ENCODE measurements at places on chromosomes 4 and X.

- DNase-seq = peak; percentile 45
These were observed 8.1 kb upstream of the STS start for GRCh38 chrX:7139202-7140081.

DNA sequence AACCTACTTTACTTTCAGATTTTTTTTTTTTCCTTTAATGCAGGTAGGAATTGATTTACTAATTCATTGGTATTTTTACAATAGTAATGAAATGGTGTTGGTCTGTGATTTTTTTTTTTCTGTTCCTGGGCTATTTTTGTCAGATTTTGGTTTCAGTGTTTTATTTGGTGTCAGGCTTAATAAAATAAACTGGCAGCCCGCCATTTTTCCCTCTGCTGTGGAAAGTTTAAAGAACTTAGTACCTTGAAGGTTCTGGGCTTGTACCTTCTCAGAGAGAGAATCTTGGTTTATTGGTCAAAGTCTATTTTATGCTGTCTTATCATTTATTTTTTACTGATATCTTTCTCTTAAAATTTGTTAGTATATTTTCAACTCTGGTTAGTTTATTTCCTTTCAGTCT, 64.0 kb upstream of the RHOH start:
- no peak for DNase-seq

DNA sequence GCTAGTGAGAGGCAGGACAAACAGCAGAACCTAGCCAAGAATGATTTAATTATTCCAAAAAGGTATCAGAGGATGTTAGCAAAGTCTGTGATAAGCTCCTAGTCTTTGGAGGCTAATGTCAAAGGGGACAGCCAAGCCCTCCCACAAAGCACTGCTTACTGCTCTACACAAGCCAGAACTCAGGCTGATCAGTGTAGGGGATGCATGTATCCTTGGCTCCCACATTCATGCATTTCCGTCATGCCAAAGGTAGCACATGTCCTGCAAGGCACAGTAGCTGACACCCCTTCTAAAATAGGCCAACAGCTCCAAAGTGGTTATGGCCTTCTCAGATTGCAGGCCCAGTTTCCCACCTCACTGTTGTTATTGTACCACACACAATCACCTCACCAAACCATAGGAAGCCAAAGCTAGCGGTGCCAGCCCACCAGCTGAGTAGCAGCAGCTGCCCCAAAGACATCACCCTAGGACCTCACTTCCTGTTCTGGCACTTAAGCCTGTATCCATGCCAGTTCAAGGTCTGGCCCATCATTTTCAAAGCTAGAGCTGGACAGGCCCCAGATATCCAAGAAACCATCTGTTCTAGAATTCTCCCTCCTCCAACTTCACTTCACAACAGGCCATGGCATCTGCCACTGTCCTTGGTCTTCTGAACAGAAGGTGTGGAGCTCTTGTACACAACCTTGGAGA, 40.9 kb downstream of the TSPAN5 start:
- DNase-seq = no peak

- no peak for DNase-seq
These were observed 425.8 kb upstream of the PABPC4L start for GRCh38 chr4:134627366-134627765.

DNA sequence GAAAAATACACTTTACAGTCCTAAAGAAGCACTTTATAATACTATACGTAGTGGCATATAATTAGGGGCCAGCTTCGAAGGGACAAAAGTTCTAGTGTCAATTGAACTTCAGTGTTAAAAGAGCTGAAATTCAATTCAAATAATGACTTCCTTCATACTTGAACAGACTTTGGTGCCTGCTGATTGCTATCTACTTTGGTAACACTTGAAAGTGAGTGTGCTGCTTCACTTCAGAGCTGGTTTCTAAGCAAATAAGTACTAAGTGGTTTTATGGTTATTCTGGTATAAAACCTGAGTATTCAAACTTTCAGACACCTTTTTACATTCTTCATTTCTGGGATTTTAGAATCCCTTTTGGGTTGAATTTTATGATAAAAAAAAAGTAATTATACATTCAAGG, 107.0 kb downstream of the SLC4A4 start:
- no peak for DNase-seq

DNA sequence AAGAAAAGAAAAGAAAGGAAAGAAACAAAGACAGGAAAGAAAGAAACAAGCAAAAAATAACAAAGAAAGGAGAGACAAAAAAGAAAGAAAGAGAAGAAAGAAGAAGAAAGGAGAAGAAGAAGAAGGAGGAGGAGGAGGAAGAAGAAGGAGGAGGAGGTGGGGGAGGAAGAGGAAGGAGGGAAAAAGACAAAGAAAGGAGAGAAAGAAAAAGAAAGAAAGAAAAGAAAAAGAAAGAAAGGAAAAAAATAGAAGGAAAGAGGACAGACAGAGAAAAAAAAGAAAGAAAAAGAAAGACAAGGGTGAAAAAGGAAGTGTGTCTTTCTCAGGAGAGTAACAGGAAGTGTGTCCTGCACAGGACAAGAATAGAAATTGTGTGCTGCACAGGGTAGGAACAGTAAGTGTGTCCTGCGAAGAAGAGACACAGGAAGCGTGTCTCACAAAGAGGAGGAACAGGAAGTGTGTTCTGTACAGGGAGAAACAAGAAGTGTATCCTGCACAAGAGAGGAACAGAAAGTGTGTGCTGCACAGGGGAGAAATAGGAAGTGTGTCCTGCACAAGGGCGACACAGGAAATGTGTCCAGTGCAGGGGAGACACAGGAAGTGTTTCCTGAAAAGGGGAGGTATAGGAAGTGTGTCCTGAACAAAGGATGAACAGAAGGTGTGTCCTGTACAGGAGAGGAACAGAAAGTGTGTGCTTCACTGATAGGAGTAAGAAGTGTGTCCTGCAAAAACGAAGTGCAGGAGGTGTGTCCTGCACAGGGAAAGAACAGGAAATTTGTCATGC, 101.2 kb downstream of the ARSF start:
- no peak for DNase-seq

- DNase-seq = no peak
These were observed 158.1 kb upstream of the USP38 start for GRCh38 chr4:143026459-143027170.

GRCh38 chr4:54661169-54661568, 3.4 kb downstream of the KIT start:
- no peak for DNase-seq

DNA sequence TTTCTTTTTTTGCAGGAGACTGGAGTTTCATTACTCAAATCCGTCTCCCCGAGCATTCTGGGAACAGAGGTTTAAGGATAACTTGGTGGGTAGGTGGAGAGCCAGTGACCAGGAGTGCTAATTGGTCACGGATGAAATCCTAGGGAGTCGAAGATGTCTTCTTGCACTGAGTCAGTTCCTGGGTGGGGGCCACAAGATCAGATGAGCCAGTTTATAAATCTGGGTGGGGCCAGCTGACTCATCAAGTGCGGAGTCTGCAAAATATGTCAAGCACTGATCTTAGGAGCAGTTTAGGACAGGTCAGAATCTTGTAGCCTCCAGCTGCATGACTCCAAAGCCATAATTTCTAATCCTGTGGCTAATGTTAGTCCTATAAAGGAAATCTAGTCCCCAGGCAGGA, 741.3 kb downstream of the PCDH7 start:
- DNase-seq = no peak

DNA sequence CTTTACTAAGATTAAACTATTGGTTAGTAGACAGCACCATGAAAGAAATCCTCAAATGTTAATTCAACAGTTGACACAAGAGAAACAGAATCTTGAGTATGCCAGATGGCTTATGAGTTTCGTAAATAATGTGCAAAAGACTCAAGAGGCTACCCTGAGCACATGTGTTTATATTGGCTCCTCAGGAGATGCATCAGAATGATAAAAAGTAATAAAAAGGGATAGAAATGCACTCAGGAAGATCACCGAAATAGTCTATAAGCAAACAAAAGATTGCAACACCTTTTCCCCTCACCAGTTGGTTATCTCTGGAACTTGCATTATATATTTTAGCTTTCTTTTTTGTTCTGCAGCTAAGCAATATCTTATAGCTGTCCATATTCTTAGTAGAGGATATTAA, 84.4 kb downstream of the SCFD2 start:
- no peak for DNase-seq

DNA sequence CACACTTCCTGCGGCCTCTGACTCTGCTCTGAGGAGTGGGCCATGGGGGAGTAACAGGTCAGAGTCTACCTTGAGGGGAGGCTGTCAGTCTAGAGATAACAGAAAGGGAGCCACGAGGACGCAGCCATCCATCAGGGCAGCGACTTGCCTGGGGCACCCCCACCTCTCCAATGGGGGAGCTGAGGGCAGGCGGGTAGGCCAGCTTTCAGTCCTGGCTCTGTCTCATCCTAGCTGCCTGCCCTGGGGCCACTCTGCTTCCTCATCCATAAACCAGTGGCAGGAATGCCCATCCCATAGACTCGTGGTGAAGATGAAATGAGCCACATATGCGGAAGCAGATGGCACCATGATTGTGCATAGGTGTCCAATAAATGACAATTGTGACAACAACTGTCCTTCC, 13.2 kb downstream of the MAGED2 start:
- DNase-seq = no peak

GRCh38 chr4:20615486-20616260, 84.6 kb upstream of the PACRGL start:
- no peak for DNase-seq

GRCh38 chrX:107750861-107751445, 24.6 kb downstream of the TSC22D3 start:
- DNase-seq = no peak

DNA sequence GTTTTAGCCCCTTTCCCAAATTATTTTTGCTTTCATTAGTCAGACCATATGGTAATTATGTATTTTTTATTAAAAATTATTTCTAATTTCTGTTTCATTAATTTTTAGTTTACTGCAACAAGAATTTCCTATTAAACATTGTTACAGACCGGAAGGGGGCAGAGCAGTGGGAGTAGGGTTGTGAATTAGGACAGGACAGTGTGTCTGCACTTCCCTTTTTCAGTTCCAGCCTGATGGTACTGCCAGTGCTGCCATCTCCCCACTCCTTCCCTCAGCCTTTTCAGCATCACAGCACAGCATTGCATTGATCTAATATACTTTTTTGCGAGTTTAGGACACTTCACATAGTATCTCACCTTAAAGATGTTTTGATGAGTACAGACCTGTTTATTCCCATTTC, 76.5 kb downstream of the STIM2 start:
- no peak for DNase-seq

DNA sequence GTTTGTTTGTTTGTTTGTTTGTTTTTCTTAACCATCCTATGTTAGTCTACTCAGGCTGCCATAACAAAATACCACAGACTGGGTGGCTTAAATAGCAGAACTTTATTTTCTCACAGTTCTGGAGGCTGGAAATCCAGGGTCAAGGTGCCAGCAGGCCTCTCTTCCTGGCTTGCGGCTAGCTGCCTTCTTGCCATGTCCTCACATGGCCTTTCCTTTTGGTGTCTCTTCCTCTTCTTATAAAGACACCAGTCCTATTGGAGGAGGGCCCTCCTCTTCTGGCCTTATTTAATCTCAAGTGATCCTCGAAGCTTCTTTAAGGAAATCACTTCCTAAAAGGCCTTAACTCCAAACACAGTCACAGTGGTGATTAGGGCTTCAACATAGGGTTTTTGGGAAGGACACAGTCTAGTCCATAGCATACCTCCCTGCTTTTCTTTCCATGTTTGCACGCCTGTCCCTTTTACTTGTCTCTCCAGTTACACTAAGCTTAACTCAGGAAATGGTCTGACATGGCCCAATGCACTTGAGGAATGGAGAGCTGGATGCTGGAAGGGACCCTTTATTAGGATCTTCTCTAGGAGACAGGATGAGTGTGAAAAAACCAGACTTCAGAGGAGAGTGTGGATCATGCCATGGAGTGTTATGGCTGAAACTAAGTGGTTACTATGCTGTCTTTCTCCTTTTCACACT, 36.0 kb upstream of the MGST2 start:
- no peak for DNase-seq
